PC-3 (cell line): ENCODE measurements at places on chromosomes 11 and 22. TPM values are rescaled to one million over a fixed set of nuclear protein-coding genes. Genes with fewer than 3 reads are reported as not detected.

DNA sequence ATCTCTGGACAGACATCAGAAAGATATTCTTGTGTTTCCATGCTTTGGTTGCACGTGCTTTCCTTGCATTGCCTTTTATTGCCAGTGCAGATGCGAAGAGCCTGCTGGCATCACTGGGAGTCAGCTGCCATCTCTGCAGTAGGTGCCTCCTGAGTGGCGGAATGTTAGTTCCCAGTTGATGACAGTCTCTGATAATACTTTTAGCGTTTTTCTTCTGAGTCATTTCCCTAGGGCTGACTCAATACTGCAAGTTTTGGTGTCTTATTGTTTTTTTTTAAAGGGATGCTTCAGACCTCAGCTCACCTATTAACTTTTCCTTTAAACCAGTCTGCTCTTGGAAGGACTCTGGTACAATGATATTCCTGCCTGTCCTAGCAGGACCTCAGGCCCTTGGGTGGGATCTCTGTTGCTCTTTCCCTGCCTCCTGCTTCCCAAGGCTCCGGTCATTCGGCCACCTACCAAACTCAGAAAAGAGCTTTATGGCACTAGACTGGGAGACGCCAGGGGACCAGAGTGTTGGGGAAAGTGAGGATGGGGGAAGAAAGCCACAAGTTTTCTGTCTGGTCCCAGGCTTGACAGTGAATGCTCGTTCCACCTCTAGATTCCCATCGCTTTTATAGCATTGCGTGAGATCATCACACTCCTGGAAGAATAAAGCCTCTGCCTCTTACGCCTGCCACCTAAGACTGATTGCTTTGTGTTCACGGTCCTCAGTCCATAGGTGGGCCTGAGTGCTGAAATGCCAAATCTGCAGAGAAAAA lies 308.7 kb downstream of the DDX10 start:
- DNase-seq = peak; percentile 96

- DNase-seq = peak; percentile 92
Measured at GRCh38 chr11:57499413-57499982, 16.0 kb downstream of the SLC43A1 start.

GRCh38 chr11:76744186-76745043 lies 38.7 kb upstream of the TSKU start:
- DNase-seq = no peak

DNA sequence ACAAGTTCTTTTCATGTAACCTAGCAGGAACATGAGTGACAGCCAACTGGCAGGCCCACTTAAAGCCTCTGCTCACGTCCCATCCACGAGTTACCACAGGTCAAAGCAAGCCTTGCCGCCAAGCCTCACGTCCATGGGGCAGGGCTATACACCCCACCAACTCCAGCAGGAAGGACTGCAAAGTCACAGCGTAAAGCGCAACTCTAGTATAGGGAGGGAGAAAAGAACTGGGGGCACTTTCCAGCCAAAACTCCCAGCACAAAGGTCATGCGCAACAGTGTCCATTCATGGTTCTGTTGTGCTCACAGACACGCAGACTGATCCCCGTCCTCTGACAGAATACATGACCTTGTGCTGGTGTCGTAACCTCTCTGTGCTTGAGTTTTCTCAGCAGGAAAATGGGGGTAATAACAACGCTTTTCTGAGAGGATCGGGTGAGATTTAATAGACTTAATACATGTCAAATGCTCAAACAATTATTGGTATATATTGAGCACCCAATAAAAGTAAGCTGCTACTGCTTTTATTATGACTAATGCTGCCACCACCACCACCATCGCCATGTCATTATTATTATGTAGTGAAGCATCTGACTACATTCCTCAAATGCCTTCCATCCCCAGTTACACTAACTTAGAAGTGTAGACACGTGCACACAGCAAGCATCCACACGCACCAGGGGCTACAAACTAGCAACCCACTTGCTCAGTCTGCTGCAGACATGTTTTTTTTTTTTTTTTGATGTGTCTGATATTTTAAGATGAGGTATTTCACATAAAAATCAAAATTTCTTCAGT lies 104.4 kb upstream of the PARVA start:
- DNase-seq = peak; percentile 31

GRCh38 chr11:68442433-68442832 lies 18.1 kb upstream of the PPP6R3 start:
- DNase-seq = no peak

DNA sequence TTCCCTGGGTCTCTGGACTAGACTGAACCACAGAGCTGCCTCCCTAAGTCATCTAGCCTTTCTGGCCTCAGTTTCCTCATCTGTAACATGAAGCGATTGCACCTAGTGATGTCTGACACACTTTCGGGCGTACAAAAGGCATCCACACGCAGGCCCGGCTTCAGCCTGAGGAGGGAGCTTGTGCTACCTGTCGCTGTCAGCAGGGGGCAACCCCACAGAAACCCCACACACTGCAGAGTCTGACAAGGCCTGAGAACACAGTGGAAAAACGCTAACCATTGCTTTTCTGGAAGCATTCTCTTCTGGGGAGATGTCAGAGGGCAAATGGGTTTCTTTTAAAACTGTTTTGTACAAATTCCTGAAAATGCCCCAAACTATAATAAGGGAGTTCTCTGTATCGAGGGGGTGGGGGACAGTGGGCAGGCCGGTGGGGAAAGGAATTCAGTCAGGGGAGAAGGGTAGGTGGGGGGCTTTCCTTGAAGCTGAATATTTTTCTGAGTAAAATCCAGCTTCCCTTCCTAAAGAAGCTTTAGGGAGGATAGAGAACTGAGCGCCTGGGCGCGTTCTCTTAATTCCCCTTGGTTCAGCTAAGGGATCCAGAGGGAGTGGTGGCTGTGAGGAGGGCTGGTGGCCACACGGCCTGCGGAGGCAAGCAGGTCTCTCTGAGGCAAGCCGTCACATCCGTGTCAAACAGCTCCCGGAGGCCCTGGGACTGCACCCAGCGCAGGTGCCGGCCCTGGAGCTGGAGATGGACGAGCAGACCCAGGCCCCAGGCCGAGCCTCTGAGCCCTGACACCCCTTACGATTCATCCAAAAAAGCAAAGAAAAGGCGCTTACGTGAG lies 533 bp downstream of the ELF5 start:
- peak; percentile 70 for DNase-seq

Gene RAB38
- not detected in 2 replicates for total RNA-seq

Gene SLCO2B1
- not detected in 2 replicates for total RNA-seq

Gene GAL3ST3
- not detected in 2 replicates for total RNA-seq

Gene UQCC3
- 83.6 and 95.6 TPM in 2 replicates for total RNA-seq
